ENCODE measurements at places on chromosomes 2 and 18.

- no peak for DNase-seq
Measured at GRCh38 chr2:120929829-120930228, 194.2 kb downstream of the GLI2 start.

DNA sequence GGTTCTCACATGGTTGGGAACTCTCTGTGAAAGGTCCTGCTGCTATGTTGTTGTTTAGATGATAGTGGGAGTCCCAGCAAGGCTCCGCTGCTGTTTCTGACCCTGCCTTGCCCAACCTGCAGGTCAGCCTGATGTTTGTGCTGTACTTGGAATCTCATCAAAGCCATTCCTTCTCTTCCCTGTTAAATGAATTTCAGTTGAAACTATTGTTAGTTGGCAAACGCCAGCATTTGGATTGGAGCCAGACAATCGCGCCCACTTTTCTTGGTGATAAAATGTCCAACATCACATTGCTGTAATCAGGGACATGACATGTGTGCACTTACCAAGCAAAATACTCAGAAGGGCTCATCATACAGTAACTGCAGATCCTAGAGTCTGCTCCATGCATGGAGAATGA lies 12.8 kb upstream of the TWSG1 start:
- DNase-seq, result no peak

GRCh38 chr2:160221391-160222276 lies 21.6 kb upstream of the ITGB6 start:
- no peak for DNase-seq

DNA sequence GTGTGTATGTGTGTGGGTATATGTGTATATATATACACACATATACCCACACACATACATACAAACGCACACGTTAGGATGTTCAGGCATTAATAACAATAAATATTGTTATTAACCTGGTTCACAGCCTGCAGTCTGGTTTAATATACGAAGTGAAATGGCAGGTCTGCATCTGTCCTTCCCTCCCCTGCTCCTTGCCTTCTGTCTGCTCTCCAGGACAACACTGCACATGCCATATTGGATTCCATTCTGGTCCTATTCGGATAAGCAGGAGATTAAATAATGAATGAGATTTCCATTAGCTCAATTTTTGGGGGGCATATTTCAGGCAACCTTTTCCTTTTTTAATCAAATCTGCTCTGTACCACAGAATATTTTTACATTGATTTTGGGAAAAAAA lies 158.0 kb downstream of the CELF4 start:
- DNase-seq, result no peak

DNA sequence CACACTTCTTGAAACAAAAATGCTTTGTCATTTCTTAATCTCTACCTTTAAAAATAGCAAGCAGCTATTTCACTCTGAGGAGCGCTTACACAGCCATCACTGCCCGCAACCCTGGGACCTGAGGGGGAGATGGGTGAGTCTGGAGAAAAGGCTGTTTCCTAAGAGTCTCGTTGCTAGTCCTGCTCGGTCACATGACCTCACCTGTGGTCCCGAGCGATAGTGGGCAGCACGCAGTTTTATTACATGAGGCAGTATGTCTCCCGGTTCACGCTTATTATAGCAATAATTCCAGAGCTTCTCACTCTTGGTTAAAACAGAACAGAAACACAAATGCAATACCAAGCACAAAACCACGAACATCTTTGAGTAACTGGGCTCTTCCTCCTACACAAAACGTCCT lies 105.3 kb downstream of the ZNF516 start:
- DNase-seq, result no peak

GRCh38 chr2:234796045-234796591 lies 155.7 kb upstream of the SH3BP4 start:
- DNase-seq, result no peak

GRCh38 chr18:59159986-59160385 lies 20.3 kb downstream of the SEC11C start:
- no peak for DNase-seq

DNA sequence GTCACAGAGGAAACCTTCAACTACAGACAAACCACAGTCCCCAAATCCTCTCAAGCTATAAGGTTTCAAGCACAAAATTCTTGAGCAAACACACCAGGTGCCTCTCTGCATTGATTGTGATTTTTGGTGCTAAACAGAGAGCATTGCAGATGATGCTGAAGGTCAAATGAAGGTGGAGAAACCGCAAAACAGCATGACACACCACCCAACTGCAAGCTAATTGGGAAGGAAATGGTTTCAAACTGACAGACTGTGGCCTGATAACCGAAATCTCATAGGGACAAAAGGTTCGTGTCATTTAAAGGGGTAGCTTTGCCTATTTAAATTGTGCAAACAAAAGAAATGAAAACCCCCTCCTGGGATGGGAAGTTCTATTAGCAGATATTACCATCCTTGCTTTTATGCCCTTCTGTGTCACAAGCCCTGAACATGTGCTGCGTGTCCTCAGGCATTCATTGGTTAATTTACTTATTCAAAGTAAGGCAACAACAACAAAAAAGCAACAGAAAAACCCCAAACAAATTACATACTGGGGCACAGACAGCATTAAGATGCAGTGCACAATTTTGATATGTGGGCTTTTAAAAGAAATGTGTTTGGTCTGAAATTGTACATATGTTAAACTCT lies 154.9 kb downstream of the AQP4 start:
- no peak for DNase-seq
